ENCODE measurements at places on chromosomes 3 and 15.
A peak's percentile ranks its signal among the peaks of the same experiment; 100 is the strongest.

GRCh38 chr3:139629033-139629432 is 48.7 kb downstream of the NMNAT3 start:
- peak; percentile 25 for DNase-seq

DNA sequence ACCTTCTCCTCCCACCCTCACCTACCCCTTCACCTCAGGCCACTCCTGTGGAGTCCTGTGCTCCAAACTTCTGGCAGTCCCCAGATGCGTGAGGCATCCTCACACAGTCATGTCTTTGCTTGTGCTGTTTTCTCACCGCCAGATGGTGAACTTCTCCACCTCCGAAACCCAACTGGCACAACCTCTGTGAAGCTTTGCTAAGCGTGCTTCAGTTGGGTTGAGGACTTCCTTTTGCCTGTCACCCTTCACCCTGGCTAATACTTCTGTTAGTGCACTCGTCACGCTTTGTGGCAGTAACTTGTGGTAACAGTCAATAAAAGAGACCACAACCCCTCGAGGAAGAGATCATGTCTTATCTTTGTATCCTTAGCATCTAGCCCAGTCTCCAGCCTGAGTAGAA is 42.0 kb upstream of the SKOR1 start:
- DNase-seq = peak; percentile 99

DNA sequence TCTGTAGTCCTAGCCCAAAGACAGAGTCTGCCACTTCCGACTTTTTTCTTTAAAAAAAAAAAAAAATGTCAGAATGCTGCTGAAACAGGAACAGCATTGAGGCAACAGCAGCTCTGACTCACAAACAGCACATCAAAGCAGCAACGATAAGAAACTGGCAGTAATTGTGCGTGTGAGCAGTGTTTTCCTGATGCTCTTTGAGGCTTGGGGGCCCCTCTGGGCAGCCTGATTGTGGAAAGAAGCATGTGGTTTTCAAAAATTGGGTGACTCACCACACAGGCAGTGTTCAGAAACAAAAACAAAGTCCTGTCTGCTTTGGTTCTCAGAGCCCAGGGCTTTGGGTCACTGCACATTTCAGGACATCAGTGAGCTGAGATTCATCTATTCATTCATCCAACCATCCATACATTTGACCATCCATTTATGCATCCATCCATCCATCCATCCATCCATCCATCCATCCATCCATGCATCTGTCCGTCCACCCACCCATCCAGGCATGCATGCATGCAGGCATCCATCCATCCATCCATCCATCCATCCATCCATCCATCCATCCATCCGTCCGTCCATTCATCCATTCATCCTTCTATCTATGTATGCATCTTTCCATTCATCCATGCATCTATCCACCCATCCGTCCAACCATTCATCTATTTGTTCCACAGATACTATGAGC is 308.4 kb downstream of the RPLP1 start:
- DNase-seq = peak; percentile 81

DNA sequence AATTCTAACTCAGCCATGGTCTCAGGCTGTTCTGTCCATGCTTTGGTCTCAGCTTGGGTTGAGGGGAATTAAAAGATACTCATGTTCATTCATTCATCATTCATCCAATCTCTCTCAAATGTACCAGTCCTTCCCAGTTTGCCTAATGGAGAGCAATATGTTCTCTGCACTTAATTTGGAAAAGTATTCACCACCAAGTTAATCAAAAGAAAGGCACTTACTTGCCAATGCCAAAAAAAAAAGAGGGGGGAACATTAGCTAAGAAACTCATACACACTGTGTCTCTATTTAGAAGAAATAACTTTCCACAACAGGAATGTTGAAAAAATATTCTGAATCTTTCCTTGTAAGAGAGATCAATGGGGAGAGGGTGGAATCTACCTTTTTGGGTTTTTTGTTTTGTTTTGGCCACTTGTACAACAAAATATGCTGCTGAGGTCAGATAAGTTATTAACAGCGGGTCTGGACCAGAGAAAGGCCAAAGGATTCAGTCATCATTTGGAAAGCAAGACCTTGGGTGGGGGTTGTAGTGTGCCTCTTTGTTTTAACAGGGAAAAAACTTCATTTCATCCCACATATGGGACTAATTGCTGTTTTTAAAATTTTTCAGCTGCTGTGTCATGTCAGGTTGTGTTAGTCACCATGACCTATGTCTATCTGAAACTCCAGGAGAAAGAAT is 152.3 kb downstream of the FBN1 start:
- DNase-seq = no peak

DNA sequence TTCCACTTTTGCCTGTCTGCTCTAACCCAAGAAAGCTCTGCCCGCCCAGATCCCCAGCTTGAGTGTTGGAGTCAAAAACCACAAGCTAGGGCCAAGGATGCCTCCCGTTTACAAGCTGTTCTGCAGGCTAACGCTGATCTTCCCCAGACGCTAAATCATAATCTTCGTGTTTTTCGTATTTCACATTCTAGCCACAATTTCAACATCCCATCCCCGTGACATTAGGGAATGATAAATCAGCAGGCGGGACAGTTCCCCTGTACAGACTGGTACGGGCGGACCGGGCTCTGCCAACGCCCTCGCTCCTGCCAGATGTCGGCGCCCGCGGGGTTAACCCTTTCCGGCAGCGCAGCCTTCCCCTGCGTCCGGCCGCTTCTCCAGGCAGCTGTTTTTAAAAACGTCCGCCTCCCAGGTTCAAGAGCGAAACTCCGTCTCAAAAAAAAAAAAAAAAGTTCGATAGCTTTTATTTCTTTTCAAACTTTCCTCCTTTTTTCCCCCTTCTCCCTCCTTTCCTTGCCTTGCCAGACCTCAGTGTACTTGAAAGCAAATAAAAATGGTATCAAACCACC is 81.0 kb upstream of the BNC1 start:
- DNase-seq = no peak

DNA sequence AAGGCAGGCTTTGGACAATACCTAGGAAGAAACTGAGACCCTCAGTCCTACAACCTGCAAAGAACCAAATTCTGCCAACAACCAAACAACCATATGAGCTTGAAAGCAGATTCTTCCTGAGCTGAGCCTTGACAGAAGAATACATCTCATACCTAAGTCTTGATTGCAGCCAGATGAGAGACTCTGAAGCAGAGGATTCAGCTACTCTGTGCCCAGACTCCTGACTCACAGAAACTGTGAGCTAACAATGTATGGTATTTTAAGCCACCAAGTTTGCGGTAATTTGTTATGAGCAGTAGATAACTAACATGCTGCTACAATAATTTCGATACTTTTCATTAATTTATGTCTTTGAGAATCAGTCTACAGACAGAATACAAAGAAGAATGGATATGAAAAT is 325.1 kb upstream of the CBLB start:
- DNase-seq = no peak

DNA sequence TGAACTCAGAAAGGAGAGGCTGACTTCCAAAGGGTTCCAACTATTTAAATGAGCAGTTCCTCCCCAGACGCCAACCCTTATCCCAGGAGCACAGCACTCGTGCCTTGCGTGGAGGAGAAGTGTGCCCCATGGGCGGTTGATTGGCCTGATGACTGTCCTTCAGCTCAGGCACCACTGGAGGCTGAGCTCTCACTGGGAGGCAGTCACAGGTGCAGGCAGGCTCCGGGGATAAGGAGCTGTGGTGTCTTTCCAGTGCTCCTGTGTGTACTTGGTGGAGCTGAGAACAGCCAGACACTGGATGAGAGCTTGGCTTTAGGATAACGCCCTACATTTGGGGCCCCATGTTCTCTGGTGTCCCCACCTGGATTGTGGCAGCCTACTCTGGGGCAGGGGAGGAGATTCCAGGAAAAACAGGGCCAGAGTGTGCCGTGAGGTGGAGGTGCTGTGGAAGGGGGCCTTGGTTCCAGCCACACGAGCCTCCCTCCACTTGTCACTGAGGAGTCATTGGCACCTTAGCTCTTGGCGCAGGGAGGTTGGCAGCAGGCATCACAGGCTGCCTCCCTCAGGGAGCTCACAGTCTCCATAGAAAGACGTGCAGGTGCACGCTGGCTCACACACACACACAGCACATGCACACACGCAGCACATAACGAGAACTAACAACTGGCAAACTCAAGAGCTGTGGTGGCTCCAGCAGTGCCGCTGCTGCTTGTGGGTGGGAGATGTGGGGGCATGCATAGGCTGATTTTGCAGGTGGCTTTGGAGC is 22.7 kb upstream of the EPHB3 start:
- no peak for DNase-seq

- DNase-seq = no peak
These were observed 125.7 kb downstream of the EEFSEC start for GRCh38 chr3:128278761-128279600.

DNA sequence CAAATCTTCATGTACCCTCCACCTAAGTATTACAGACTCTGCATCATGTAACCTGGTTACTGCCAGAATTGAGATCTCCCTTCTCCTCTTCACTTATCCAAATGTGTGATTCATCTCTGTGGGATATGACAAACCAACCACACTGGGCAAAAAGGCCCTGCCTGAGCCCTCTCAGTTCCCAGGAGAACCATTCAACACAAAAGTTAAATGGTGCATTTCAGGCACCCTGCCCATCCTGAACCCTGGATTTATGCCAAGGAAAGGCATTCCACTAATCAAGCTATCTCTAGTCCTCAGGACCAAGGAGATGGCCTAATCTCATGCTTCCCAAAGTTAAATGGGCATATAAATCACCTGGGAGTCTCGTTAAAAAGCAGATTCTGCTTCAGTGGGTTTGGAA is 108.5 kb downstream of the TNIK start:
- no peak for DNase-seq

DNA sequence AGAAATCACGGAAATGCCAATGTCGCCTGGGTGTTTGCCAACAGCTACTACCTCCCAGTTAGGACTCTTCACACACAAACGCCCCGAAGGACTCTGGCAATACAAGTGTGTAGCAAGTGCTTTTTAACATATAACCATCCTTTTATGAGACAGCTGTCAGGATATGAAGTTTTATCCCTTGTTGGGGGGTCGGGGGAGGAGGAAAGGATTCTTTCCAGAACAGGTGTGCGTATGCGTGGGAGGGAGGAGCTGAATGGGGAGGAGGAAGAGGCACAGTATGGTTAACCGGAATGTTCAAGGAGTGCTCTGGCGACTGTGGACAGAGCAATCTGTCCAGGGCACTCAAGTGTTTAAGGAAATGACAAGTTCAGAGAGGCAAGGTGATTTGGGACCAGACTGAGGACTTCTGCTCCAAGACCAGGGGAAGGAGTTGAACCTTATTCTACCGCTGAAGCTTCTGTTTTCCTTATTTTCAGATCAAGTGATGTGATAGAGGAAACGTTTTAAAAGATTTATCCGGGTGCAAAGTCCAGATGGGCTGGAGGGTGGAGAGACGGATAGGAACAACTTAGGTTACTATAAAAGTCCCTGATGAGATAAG is 1.3 kb downstream of the TSPAN3 start:
- DNase-seq = no peak

- DNase-seq = no peak
These were observed 9.8 kb downstream of the SLC24A1 start for GRCh38 chr15:65631503-65631902.

DNA sequence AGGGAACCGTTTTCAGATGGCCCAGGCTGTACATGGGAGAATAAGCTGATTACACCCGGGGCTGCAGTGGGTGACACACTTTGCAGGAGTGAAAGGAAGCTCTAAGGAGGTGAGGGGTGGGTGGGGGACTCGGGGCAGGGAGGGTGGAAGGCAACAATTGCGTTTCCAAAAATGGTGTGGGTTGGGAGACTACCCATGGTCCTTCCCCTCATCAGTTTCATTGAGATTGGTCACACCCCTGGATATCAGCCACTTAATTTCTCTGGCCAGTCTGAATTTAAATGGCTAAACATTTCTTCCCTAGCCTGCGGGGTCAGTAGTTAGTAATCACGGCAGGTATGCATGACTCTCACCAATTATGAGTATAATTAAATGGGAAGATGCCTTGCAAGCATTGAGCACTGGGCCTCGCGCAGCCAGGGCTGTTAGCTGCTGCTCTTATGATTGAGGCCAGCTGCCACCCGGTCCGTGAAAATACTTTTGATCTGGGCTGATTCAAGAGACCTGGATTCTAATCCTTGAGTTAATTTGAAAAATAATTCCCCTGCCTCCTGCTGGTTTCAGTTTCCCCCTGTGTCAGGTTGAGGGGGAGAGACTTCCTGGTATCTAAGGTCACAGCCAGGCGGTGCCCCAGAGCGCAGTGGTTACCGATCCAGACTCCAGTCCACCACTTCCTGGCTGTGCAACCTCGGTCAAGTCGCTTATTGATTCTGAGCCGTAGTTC is 23.3 kb downstream of the SLC6A6 start:
- no peak for DNase-seq

GRCh38 chr15:52498706-52499105 is 30.0 kb downstream of the MYO5A start:
- DNase-seq = no peak

GRCh38 chr15:85755471-85755870 is 39.3 kb downstream of the KLHL25 start:
- no peak for DNase-seq

DNA sequence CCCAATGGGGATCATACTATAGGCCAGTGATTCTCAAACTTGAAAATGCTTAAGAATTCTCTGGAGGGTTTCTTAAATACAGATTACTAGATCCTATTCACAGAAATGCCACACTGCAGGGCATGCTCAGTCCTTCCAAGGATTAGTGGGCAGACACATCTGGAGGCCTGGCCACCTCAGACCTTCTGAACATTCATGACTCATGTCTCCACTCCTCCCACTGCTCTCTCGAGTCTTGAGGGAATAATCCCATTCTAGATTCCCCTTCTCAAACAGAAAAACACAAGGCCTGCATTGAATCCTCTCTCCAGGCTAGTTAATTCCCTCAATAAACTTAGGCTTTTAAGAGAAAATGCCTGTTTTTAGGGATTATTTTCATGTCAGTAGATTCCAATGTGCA is 22.1 kb downstream of the ZNF621 start:
- DNase-seq = no peak

DNA sequence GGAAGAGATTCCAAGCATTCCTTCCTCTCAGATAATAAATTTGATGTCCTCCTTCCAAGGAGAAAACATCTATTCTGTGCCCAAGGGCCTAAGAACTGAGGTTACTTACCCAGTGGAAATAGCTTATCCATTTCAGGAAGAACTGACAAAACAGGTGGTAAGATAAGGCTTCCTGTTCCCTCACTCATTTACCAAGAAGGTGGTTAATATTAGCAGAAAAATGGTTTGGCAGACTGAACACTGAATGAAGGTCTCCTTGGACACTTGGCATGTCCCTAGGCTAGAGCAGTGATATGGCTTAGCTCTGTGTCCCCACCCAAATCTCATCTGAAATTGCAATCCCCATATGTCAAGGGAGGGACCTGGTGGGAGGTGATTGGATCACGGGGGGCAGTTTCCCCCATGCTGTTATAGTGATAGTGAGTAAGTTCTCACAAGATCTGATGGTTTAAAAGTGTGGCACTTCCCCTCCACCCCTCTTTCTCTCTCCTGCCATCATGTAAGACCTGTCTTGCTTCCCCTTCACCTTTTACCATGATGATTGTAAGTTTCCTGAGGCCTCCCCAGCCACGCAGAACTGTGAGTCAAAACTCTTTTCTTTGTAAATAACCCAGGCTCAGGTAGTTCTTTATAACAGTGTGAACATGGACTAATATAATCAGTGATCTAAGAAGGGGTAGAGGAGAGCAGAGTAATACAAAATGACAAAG is 127.4 kb downstream of the ST8SIA2 start:
- no peak for DNase-seq
